ENCODE measurements at places on chromosomes 3 and 15.

DNA sequence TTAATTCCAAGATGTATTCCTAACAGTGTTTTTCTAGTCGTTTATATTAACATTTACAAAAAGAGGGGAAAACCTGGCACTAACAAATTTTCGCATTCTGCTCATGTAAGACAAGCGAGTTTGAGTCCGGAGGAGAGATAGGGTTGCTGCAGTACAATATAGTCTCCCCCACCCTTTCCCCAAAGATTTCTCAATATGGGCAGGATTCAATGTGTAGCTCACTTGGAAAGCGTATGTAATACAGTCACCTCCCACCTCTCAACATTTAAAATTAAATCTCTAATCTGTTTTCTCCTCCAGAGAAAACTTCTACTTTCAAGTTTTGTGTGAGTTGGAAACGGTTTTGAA is 57.9 kb downstream of the CMSS1 start:
- no peak for DNase-seq

- DNase-seq, result no peak
Observed at GRCh38 chr15:95284492-95284891, 1046.0 kb upstream of the NR2F2 start.

DNA sequence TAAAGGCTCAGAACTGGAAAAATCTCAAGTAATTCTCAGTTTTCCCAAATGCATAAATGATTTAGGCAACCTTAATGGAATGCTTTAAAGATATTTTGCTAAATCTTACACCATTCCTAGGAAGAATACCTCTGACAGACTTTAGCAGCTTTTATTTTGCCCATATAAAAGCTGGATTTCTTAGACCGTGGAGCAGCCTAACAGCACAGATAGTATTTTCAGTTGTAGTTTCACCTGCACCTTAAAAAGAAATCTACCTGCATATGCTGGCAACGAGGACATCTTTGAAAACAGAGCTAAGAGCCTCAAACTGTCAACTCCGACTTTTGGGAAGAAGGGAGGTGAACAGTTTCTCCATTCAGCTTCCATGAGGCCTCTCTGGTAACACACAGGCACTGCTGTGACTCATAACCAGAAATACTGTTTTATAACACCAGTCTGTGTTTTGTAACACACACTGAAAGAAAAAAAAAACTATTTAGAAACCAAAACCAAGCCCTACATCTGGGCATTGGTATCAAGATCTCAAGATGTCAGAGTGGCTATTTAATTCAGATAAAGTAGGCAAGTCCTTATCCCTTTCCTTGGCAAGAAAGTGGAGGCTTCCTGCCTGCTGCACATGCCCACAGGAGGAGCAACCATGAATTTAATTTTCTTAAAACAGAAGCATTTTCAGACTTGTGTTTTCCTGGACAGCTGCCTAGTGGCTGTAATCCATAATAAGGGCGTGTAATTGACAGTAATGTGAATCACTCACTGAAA is 181.5 kb upstream of the ICE2 start:
- no peak for DNase-seq

- no peak for DNase-seq
Observed at GRCh38 chr3:57971975-57972374, 36.2 kb upstream of the FLNB start.

DNA sequence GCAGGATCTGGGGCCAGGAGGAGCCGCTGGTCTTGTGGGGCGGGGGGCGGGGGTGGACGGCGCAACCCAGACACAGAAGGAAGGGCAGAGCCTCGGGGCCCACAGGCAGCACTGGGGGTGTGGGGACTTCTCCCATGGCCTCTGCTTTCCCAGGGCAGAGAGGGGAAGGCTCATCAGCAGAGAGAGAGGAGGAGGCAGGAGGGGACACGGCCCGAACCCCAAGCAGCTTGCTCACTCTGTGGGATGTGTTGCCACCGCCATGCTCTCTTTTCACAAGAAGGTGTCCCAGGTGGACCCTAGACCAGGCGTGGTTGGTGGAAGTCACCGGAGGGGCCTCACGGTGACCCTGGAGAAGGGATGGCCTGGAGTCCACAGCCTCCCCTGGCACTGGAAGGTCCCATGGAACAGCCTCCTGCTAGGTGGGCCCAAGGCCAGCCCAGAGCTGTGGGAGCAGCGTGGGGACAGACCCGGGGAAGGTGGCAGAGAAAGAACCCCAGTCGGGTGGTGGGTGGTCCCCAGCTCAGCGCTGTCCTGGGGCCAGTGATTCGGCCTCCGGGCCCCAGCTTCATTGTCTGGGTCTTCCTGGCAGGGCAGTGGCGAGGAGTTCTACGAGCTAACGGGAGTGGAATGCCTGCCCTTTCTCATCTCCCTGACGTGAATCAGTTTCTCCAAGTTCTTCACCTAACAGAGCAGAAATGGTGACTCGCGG is 46.8 kb upstream of the PCSK6 start:
- no peak for DNase-seq

DNA sequence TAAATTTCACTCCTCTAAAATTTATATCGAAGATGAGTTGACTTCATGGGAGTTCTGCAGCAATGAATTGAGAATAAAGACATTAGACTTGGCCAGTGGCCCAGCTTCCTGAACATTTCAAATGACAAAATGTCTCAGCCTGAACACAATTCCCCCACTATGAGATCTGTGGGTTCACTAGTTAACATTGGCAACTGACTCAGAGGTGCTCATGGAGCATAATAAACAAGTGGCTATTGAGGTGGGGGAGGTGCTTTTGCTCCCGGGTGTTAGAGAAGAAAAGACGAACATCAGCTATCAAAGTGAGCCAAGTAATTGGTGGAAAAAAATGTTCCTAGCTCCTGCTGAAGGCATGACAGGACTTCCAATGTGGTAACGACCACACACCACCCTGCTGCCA is 6.3 kb downstream of the ATP13A4 start:
- no peak for DNase-seq

- no peak for DNase-seq
Observed at GRCh38 chr3:150414258-150414657, 6.2 kb downstream of the TSC22D2 start.

DNA sequence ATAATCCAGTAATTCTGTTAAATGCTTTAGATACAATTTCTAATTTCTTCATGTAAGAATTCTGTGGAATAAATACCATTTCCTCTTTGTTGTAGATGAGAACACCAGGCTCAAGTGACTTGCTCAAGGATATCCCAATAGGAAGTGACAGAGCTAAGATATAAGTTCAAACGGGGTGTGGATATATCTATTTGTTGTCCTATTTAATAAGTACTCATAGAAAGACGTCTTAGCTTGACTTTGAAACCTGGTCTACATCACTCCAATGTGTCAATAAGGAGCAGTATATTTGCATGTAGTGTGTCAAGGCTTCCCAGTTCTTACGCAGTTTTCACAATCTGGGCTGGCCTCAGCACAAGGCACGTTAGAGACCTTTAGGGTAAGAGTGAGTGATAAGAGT is 4.7 kb upstream of the GCSAM start:
- DNase-seq, result no peak

- no peak for DNase-seq
Observed at GRCh38 chr3:45772341-45773035, 23.8 kb downstream of the SLC6A20 start.

- DNase-seq, result no peak
Observed at GRCh38 chr15:76935620-76936019, 4.1 kb downstream of the RCN2 start.

DNA sequence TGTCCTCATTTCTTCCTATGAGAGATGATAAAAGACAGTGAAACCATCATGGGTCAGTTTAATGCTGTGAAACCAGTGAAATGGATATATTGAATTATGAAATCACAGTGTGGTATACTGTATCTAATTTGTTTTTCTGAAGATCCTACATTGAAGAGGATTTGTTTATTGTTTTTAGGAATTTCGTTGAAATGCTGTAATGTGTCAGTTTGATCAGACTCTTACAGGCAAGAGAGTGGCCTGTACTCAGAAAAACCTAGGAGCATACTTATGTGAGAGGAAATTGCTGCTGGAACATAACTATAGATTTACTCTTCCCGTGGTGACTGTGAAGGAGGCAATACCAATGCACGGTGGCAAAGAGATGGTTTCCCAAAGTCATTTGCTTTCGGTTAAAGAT is 29.1 kb upstream of the ONECUT1 start:
- no peak for DNase-seq

GRCh38 chr3:196096382-196096953 is 14.6 kb upstream of the TFRC start:
- DNase-seq, result no peak
